ENCODE measurements at places on chromosomes 16 and 17.

- no peak for ATAC-seq
These were observed 10.1 kb downstream of the GJD3 start for GRCh38 chr17:40354221-40355122.

DNA sequence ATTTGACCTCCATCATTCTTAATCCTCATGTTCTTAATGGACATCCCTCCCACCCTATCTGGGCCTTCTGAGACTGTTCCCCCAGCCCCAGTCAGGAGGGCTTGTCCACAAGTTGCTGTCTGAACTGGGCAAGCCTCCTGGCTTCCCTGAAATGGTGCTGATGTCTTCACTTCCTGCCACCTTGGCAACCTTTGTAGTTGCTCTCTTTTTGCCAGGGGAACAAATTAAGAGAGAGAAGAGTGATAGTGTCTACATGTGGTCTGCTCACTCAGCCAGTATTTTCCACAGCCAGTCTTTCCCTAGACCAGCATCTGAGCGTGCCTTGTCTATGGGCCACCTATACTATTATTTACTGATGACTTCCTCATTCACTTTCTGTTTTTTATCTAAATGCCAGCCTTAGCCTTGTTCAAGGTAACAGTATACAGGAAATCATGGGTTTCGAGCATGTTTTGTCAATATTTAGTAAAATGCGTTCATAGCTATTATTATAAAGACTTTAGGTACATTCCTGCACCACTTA lies 710.1 kb downstream of the MAF start:
- ATAC-seq = no peak

DNA sequence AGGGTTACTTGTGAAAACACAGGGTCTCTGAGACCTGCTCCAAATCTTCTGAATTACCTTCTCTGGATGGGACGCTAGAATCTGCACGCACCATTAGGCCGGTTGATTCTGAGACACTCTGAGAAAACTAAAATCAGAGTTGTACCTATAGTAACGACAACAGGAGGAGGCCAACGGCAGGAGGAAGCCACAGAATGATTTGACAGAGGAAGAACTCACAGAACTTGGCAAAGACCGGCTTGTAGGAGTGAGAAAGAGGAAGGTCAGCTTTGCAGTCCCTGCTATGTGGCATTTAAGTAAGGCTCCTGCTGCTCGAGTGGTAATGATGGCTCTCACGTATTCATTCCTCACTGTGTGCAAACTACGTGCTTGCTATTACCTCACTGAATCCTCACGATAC lies 483.0 kb downstream of the TMEM114 start:
- no peak for ATAC-seq

- no peak for ATAC-seq
These were observed 18.0 kb downstream of the GRB7 start for GRCh38 chr17:39755554-39756379.

GRCh38 chr16:76125871-76126270 lies 151.3 kb upstream of the CNTNAP4 start:
- ATAC-seq = no peak

GRCh38 chr17:50332196-50332595 lies 13.7 kb upstream of the XYLT2 start:
- peak; percentile 21 for ATAC-seq

GRCh38 chr17:9054126-9054975 lies 33.0 kb downstream of the NTN1 start:
- ATAC-seq = no peak

DNA sequence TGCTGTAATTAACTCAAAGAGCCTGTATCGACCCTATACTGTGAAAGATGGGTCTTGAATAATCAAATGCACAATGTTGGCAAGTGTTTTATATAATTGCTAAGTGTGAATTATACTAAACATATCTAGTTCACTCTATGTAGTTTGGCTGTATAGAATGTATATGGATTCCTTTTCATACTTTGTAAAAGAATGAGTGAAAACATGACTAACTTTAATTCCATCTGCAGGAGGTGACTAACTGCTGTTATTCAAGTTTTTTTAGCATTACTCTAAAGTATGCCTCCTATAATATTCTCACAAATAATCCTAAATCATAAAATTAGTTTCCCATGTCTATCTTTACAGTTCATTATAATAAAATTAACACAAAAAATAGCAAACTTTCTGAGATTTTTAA lies 394.0 kb upstream of the MON1B start:
- ATAC-seq = no peak

DNA sequence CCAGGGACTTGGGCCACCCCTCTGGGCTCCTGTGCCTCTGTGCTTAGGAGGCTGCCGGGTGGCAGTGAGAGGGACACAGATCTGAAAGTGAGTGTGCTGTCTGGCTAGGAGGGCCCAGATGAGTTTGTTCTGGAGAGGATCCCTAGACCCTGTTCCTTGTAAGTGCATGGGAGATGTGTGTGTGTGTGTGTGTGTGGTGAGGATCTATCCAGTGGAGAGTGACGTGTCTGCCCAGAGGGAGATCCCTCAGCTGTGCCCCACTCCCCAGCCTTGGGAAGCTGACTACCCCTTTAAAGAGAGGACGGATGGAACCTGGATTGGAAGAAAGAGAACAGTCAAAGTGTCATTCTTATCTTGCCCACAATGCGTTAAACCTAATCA lies 25.5 kb upstream of the CDC42EP4 start:
- no peak for ATAC-seq

- ATAC-seq = no peak
These were observed 63.4 kb downstream of the ADCY9 start for GRCh38 chr16:4052801-4053293.

DNA sequence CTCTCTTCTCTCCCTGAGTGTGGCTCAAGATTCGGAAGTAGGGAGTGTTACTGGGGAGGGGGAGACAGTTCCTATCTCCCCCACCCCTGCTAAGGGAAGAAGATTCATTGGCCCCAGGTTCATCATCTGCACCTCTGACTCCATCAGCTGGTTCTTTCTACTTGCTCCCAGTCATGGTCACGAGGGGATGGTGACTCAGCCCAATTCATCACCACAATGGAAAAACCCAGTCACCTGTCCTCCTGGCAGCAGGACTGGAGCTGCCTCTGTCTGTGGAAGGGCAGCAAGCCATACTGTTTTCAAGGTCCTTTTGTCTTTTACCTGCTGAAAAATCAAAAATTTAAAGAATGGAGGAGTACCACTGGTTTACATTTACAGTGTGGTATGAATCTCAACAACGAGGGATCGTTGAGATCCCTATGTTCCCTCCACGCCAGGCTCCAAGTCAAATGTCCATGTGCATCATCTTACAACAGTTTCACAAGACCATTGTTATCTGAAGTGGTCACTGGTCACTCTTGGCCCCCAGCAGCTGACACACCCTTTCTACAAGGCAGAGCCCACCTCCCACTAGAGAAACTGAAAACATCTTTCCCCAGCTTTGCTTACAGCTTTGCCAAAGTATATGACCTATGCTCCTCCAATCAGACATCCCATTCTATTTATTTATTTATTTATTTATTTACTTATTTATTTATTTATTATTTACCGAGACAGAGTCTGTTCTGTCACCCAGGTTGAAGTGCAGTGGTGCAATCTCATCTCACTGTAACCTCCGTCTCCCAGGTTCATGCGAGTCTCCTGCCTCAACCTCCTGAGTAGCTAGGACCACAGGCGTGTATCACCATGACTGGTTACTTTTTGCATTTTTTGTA lies 40.4 kb upstream of the NDRG4 start:
- ATAC-seq = peak; percentile 27

DNA sequence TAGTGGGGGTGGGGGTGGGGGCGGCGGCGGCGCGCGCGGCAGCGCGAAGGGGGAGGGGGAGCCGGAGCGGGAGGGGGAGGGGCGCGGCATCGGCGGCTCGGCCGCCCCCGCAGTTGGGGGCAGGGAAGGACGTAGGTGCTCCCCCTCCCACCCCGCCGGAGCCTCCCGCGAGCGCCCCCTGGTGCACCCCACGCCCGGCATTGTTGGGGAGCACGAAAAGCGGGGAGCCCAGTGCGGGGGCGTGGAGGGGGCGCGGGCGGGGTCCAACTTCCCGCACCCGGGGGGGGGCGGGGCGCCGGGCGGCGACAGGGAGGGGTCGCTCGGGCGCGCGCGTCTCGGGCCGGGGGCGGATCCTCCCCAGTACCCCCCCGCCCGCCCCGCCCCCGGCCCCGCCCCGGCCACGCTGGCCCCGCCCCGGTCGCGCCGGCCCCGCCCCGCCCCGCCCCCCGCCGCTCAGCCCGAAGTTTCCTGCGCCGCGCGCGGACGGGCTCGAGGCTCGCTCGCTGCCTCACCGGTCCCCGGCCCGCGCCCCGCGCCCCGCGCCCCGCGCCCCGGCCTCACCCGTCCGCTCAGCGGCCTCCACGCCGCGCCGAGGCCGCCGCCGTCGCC lies at the start of gene CACNA1H:
Gene CACNA1H, plus strand, starts transcription at position 456 of the 609 bp plus-strand sequence. CDS start 632 bp downstream, outside the sequence.
- no peak for ATAC-seq

- ATAC-seq = peak; percentile 83
These were observed at the start of gene SUMO2 for GRCh38 chr17:75182569-75183436. Gene SUMO2, minus strand, starts transcription at chr17:75182959. Its CDS starts 125 bp downstream, at chr17:75182834.

DNA sequence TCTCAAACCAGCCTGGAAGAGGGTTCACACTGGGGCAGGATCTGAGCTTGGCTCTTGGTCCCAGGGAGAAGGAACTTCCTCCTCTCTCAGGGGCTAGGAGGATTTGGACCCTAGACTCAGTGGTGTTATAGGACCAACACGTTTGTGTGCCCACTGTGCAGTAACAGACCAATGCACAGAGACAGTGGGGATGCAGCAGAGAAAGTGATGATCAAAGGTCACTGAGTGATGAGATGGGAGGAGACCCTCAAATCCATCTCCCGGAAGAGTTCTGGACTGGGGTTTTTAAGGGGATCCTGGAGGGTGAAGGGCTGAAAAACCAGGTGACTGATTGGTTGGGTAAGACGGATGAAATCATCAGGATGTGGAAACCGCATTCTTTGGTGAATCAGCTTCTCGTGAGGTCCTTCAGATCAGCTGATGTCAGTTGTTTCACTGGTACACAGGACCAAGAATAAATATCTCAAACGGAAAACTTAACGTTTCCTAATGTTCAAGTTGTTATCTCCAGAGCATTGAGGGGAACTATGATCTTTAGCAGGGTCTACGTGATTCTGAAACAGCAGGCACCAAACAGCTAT lies 3.3 kb upstream of the VAC14 start:
- no peak for ATAC-seq

- ATAC-seq = peak; percentile 24
These were observed 896 bp upstream of the MYLK3 start for GRCh38 chr16:46748775-46749705.

- ATAC-seq = no peak
These were observed 26.3 kb downstream of the CNTNAP1 start for GRCh38 chr17:42708588-42708987.

DNA sequence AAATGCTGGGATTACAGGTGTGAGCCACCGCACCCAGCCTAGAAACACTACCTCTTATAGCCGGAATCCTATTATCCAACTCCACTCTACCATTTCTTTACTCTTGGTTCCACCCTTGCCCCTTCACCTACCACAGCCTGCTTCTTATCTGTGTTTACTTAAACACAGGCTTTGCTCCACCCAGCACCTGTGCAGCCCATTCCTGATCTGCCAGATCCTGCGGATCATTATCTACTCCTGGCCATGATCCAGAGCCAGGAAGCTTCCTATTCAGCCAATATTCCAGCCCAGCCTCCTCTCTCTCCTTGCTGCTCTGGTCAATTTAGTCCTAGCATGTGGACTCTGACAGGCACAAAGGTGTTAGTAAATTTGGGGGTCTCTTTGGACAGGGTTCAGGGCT lies 98.8 kb upstream of the MED13 start:
- no peak for ATAC-seq

GRCh38 chr16:68346892-68347480 lies 36.2 kb downstream of the PRMT7 start:
- ATAC-seq = no peak

DNA sequence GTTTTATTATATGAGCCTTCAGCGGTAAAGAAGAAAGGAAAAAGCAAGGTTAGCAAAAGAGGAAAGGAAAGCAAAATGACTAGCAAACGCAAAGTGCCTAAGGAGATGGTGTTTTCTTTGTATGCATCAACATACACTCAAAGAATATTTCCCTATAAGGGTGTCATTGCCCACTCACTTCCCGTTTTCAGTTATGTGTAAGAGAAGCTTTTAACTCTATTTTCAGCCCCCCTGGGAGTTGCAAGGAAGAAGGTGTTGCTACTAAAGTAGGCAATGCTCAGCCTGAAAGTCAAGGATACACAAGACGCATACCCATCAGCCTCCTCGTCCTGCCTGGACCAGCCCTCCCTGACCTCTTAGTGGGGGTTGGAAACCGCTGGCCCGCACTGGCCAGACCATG lies 267.7 kb upstream of the ZFHX3 start:
- ATAC-seq = no peak

GRCh38 chr17:50798424-50799288 lies 31.3 kb upstream of the ANKRD40CL start:
- ATAC-seq = peak; percentile 11

GRCh38 chr16:65415460-65415859 lies 293.6 kb upstream of the CDH11 start:
- peak; percentile 69 for ATAC-seq

- ATAC-seq = no peak
These were observed 57.3 kb downstream of the AXIN2 start for GRCh38 chr17:65504141-65504540.

- no peak for ATAC-seq
These were observed 2.8 kb upstream of the IL21R start for GRCh38 chr16:27398894-27399853.

All from SK-N-SH treated with all-trans-retinoic acid at 6 μM for 48 hours (cell line).